Right cardiac atrium (tissue), 5 donors: ENCODE measurements at places on chromosomes 13 and 19. TPM values are rescaled to one million over a fixed set of nuclear protein-coding genes. Genes with fewer than 3 reads are reported as not detected.
A peak's percentile ranks its signal among the peaks of the same experiment; 100 is the strongest.

GRCh38 chr13:62387647-62388046 is 972.0 kb upstream of the PCDH20 start:
- DNase-seq: no peak

DNA sequence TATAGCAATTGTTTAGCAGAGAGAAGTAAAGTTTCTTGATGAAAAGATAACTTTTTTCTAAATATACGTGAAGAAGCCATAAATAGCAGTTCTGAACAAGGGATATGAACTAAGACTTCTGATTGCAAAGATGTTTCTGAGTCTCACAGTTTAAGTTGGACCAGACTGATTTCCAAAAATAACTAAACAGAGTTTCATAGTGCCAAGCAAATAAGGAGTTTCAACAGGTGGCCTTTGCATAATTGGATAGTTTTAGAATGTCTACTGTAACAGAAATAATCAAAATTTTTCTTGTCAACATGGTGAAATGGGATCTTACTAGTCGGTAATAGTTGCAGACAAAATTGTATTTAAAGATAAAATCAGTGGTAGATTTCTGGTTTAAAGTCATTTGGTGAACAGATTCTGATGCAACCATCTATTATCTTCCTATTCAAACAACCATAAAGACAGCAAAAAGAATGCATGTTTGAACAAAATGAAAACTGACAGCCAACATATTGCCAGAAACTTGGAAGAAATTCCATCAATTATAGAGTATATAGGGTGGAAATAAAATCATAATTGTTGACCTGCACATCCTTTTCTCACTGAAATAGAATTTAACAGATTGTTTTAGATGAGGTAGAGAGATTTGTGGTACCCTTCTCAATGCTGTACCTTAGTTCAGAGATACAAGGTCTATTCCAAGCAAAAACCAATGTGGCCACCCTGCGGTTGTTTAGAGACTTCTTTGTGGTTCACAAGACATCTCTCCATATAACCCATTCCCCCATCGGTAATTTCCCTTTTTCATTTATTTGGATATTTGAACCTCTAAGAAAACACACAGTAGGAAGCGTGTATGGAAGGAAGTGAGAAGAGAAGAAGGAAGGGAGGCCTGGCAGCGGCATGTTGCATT is 275.3 kb downstream of the COG6 start:
- DNase-seq: no peak

- no peak for DNase-seq
Observed at GRCh38 chr13:110925023-110925612, 10.2 kb upstream of the ANKRD10 start.

- DNase-seq: no peak
Observed at GRCh38 chr13:98055623-98056022, 87.3 kb upstream of the FARP1 start.

Gene SCEL
- total RNA-seq: not detected

Gene EDNRB
- 60.4 TPM for total RNA-seq

- no peak for DNase-seq
Observed at GRCh38 chr13:31725841-31726240, 13.5 kb upstream of the RXFP2 start.

- DNase-seq: peak; percentile 95
Observed at GRCh38 chr19:18112989-18113478, 15.5 kb downstream of the MAST3 start.

GRCh38 chr19:10374931-10375330 is 5.4 kb downstream of the TYK2 start:
- no peak for DNase-seq

Gene SOX1
- not detected for total RNA-seq

DNA sequence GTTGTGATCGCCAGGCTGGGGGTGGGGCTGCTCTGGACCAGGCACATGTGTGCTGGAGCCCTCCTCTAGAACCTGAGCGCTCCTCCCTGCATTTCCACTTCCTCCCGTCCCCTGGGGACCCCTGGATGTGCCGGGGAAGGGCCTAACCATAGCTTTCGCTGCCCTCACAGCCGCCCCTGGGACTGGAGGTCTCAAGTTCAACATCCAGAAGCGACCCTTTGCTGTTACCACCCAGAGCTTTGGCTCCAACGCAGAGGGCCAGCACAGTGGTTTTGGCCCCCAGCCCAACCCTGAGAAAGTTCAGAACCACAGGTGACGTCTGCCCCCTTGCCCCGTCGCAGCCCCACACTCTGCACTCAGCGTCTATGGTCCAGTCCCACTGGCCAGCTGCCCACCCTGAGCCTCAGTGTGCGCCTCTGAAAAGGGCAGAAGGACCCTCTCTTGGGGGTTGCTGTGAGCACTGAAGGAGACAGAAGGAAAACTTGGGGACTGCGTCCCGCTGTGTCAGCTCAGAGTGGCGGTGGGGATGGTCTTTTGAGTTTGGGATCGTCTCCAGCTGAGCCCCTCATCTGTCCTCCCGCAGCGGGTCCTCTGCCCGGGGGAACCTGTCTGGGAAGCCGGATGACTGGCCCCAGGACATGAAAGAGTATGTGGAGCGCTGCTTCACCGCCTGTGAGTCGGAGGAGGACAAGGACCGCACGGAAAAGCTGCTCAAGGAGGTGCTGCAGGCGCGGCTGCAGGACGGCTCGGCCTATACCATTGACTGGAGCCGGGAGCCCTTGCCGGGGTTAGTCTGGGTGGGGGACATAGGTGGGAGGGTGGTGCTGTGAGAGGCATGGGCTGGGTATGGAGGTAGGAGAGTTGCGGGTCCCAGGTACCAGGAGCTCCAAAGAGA is 6.0 kb downstream of the LENG8 start:
- peak; percentile 58 for DNase-seq

DNA sequence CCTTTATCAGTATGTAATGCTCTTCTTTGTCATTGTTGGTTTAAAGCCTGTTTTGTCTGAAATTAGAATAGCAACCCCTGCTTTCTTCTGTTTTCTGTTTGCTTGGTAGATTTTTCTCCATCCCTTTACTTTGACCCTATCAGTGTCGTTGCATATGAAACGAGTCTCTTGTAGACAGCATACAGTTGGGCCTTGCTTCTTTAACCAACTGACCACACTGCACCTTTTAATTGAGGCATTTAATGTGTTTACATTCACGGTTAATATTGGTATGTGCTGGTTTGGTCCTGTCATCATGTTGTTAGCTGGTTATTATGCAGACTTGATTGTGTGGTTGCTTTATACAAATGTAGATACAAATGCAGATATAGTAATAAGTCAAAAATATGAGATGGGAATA is 71.1 kb downstream of the PDS5B start:
- no peak for DNase-seq

Gene BABAM1
- total RNA-seq: 80.6 TPM

- DNase-seq: no peak
Observed at GRCh38 chr13:42011601-42012350, 36.7 kb upstream of the DGKH start.

Gene SYNGR4
- not detected for total RNA-seq

Gene ERICH4
- total RNA-seq: not detected

Gene WASF3
- total RNA-seq: 13.9 TPM

DNA sequence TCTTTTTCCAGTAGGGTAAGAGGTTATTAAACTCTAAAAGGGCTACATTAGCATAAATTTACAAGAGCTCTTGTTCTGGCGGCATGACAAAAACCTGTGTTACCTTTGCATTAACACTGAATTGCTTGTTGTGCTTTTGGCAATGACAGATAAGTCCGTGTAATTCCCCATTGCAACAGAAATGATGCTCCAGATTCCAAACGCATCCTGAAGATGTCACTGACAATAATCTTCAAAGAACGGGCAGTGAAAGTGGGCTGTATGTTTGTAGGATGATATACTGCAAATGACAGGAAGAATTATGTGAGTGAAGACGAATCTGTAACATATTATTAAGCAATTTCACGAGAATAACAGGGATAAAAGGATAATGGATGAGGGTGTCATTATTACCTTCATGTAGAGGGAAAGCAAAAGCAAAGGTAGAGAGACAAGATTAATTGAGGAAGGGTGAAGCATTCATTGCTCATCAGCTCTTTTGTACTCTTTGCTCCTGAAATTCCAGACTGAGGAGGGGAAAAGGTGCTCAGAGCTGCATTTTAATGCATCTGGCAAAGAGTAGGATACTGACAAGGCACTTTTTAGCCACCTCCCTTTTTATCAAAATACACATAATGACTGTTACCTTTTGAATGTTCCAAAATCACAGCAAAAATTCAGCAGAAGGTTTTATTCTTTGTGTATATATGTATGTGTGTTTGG is 38.5 kb upstream of the MAB21L1 start:
- no peak for DNase-seq

DNA sequence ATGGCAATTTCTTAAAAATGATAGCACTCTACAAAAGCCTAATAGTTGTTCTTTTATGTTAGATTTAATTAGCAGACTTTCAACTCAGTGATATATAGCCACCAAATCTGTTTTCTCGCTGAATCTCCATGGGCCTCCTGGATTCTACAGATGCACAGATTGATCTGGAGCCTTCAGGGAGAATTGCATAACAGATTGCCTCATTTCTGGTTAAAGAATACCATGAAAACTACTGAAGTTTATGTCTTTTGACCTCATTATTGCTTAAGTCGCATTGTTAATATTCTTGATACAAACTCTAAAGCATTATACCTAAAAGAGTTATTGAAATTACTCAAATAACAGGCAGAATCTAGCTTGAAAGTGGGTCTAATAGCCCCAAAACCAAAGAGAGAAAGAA is 53.7 kb upstream of the PRR20A start:
- DNase-seq: no peak

DNA sequence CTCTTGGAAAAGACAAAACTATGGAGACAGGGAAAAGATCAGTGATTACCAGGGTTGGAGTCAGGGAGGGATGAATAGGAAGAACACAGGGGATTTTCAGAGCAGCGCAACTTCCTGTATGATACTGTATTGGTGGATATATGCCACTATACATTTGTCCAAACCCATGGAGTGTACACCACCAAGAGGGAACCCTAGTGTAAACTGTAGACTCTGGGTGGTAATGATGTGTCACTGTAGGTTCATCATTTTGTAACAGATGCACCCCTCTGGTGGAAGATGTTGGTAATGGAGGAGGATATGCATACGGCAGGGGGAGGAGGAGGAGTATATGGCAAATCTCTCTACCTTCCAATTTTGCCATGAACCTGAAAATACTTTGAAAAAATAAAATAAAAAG is 68.1 kb downstream of the UFM1 start:
- DNase-seq: no peak

DNA sequence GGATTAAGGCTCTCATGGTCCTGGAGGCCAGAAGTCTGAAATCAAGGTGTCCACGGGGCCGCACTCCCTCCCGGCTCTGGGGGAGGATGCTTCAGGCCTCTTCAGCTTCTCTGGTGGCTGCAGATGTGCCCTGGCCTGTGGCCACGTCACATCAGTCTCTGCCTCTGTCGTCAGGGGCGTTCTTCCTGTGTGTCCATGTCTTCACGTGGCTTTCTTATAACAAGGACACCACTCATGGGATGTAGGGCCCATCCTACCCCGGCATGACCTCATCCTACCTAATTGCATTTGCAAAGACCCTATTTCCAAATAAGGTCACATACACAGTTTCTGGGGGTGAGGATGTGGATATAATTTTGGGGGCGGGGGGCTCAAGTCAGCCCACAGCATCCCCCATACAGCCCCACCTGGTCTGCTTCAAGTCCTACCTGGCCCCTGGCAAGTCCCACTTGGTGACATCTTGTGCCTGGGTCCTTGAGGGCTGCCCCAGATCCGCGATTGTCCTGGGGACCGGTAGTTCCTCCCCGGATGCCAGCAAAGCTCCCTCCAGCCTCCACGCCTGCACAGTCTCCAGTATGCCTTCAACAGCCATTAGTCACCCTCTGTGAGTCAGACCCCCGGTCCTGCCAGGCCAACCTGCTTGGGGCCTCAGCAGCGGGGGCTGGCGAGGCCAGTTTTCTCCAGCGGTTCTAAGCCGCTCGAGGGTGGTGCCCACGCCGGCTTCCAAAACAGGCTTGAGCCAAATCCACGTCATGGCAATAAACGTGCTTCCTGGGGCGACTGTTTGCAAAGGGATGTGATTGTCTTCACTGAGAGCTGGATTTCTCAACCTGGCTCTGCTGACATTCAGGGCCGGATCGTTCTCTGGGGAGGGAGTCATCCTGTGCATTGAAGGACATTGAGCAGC is 32.2 kb downstream of the MYO9B start:
- DNase-seq: peak; percentile 92

Gene SMAD9
- 12.4 TPM for total RNA-seq

DNA sequence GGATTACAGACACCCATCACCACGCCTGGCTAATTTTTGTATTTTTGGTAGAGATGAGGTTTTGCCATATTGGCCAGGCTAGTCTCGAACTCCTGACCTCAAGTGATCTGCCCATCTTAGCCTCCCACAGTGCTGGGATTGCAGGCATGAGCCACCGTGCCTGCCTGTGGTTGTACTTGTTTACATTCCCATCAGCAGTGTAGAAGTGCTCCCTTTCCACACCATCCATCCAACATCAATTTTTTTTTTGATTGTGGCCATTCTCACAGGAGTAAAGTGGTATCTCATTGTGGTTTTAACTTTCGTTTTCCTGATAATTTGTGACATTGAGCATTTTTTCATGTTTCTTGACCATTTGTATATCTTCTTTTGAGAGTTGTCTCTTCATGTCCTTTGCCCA is 1019.4 kb upstream of the SLC10A2 start:
- no peak for DNase-seq

GRCh38 chr19:2242092-2242537 is 5.5 kb downstream of the SF3A2 start:
- DNase-seq: peak; percentile 40

DNA sequence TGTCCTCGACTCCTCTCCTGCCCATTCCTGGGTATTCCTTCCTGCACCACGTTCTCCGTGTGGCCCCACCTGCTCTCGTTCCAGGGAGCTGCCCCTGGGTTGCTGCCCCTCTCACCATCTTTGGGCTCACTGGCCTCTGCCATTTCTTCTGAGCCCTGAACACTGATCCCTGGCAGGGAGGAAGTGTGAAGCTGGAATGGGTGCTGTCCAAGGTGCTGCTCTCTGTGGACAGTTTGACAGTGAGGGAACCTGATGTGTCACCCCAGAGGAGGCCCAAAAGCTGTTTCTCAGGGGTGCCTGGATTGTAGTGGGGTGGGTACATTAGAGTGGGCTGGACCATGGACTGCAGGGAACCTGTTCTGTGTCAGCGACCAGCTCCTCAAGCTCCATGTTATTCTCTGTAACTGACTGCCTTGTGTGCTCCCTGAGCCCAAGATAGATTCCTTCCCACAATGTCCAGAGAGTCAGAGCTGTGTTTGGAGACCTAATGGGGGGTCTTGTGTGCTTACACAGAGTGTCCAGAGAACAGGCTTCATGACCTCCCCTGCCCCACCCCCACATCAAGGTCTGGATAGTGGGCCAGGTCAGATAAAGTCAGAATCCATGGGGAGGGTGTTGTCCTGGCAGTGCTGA is 7.2 kb upstream of the CEACAM8 start:
- no peak for DNase-seq

- DNase-seq: no peak
Observed at GRCh38 chr13:63209330-63210017, 1793.8 kb upstream of the PCDH20 start.

DNA sequence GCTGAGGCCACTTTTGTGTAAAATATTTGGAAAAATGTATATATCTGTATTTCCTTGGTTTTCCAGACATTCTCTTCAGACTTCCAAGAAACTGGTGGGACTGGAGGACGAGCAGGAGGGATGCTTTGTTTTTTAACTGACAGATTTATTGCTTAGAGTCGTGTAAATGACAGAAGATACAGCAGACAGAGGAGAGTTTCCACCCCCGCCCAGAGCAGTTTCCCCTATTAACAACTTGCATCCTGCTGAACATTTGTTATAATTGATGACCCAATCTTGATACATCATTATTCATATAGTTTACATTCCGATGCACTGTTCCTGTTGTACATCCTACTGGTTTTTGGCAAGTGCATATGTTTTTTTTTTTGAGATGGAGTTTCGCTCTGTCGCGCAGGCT is 7.1 kb upstream of the DOCK6 start:
- no peak for DNase-seq
